ENCODE measurements at places on chromosomes 16 and 17. TPM values are rescaled to one million over a fixed set of nuclear protein-coding genes. Genes with fewer than 3 reads are reported as not detected.

- no peak for DNase-seq
These were observed 4.4 kb downstream of the CDC27 start for GRCh38 chr17:47184681-47185080.

GRCh38 chr16:50611332-50611934, 63.2 kb downstream of the NKD1 start:
- no peak for DNase-seq

- DNase-seq: no peak
These were observed 64.0 kb downstream of the MYO18A start for GRCh38 chr17:29115961-29116803.

- no peak for DNase-seq
These were observed 40.8 kb upstream of the VPS4A start for GRCh38 chr16:69270395-69270794.

- DNase-seq: no peak
These were observed 6.1 kb downstream of the ZP2 start for GRCh38 chr16:21205303-21205702.

- no peak for DNase-seq
These were observed 1.0 kb upstream of the RHOT1 start for GRCh38 chr17:32141258-32141657.

The CMTM1 gene
- not detected for total RNA-seq

The TMEM204 gene
- total RNA-seq: 145 TPM
